ENCODE measurements at places on chromosomes 13 and 19.

DNA sequence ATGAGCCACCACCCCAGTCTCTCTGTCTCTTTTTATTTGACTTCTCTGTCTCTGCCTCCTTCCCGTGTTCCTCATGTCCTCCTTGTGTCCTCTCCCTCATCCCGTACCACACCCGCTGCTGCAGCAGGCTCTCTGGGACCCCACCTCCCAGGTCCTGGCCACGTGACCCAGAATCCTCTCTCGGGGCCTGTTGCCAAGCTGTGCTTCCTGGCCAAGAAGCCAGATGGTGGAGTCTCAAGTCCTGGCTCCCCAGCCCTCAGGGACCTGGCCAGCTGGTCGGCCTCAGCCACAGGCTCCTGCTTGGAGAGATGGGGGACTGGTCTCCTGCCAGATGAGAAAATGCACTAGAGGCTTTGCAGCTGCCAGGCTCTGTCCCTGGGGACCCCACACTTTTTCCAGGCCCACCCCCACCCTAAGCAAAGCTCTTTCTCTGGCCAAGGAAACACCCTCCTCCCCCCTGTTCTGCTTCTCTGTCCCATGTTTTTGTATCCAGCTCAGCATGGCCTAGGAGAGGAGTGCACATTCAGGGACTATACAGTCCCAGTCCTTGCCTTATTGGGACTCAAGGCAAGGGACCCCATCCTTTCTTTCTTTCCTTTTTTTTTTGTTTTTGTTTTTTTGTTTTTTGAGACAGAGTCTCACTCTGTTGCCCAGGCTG is 34.3 kb upstream of the SHKBP1 start:
- no peak for DNase-seq

DNA sequence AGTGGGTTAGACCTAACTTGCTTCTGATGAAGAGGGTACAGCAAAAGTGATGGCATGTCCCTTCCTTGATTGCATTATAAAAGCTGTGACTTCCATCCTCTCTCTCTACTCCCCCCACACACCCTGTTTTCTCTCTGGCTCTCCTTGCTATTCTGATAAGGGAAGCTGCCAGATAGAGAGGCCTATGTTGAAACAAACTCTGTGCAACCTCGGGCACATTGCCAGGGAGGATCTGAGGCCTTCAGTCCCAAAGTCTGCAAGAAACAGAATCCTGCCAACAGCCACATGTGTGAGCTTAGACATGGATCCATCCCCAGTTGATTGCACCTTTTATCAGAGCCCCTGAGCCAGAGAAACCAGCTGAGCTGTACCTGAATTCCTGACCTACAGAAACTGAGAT is 44.8 kb upstream of the ARGLU1 start:
- no peak for DNase-seq

DNA sequence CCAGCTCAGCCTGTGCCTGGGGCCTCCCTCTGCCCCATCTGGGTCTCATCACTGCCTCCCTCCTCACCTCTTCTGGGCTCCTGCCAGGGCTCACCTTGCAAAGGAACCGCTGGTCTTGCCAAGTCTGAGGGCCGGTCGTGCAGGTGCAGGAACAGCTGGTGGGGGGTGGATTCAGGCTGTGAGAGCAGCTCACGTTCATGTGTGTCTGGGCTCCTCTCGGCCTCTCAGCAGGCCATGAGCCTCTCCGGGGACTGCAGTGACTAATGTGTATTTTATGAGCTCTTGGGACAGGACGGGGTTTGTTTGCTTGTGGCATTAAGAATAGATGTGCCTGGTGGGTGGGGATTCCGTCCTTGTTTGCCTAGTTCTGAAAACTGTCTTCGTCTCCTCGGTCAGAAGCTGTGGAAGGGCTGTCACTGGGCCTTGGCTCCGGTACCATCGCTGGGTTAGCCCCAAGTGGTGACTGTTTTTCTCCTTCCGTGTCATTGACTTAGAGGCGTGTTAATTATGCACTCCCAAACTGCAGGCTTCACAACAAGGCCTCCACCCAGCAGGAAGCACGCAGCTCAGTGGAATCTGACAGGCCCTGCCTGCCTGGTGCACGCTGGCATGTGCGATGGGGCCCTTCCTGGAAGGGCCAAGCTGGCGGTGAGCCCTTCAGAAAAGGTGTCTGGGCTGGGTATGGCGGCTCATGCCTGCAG is 77.6 kb downstream of the KDM4B start:
- DNase-seq, result no peak

DNA sequence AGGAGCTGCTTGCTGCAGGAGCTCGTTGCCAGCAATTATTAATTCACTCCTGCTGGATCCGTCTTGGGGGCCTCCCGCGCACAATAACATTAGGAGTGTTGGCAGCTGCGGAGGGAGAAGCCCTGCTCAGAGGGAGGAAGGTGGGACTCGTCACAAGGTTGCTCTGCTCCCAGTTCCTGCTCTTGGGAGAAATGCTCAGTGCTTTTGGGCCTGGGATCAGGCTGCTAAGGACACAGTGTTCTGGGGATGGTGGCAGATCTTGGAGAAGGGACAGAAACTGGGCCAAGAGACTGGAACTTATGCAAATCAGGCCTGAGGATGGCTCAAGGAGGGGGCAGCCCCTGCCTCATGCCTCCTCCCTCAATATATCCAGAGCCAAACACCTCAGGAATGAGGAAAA is 78.9 kb upstream of the OLFM4 start:
- DNase-seq, result no peak

DNA sequence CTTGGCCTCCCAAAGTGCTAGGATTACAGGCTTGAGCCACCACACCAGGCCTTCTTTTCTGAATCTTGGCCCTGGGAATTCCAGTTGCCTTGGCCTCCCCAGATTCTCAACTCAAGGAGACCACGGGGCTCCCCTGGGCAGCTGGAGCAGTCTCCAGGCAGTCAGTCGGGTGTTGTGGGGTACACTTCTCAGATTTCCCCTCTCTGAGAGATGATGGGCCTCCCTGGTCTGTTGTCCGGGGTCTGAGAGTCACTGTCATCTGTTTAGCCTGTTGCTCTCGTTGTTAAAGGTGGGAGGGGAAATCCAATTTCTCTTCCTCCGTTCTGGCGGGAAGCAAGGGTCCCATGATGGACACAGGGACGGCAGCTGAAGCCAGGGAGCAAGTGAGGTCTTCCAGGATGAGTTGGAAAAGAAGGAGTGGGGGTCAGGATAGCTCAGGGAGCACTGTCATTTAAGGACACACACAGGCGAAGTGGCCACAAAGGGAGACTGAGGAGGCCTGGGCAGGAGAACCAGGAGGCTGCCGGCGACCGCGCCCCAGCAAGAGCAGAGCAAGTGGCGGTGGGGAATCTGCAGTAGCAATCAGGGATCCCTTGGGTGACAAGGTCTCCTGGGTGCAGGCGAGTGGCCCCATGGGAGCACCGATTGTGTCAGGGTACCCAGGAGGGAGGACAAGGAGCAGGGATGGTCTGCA is 15.7 kb downstream of the WTIP start:
- DNase-seq, result no peak

DNA sequence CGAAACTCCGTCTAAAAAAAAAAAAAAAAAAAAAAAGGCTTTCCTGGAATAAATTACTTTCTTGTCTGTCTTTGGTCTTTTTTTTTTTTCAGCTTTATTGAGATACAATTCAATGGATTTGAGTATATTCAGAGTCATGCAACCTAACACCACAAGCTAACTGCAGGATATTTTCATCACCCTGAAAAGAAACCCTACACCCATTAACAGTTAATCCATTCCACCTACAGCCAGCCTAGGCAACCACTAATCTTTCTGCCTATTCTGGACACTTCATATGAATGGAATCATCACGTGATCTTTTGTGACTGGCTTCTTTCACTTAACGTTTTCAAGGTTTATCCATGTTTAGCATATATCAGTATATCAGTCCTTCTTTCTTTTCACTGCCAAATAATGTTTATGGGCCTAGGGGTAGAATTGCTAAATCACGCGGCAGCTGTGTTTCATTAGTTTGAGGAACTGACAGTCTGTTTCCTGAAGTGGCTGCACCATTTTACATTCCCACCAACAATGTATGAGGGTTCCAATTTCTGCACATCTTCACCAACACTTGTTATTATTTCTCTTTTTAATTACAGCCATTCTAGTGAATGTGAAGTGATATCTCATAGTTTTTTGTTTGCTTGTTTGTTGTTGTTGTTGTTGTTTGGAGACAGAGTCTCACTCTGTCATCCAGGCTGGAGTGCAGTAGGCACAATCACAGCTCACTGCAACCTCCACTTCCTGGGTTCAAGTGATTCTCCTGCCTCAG is 19.9 kb downstream of the LRFN3 start:
- DNase-seq, result no peak

DNA sequence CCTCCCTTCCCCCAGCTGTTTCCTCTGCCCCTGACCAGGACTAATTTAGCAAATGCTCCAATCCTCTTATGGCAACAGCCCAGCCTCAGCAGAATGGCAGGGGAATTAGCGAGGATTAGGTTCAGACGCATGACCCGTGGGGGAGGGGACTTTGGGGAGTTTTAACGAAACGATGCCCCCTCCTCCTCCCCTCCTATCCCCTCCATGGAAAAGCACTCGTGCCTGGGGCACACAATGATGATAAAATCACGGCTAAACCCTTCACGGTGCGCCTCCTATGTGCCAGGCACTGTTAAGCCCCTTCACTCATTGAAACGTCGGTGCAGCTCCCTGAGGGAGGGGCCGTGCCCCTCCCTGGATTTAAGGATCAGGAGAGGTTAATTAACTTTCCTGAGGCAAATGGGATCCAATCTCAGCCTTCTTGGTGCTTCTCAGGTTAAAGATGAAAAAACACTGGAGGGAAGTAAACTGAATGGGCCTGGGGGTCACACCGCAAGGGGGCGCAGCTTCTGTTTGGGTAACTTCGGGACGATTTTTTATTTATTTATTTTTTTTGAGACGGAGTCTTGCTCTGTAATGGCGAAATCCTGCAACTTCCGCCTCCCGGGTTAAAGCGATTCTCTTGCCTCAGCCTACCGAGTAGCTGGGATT is 10.1 kb upstream of the TPRX2 start:
- DNase-seq, result no peak

GRCh38 chr19:55443824-55444480 is 852 bp upstream of the SHISA7 start:
- DNase-seq, result no peak

- no peak for DNase-seq
Measured at GRCh38 chr19:3024509-3024869, 4.6 kb downstream of the TLE2 start.

DNA sequence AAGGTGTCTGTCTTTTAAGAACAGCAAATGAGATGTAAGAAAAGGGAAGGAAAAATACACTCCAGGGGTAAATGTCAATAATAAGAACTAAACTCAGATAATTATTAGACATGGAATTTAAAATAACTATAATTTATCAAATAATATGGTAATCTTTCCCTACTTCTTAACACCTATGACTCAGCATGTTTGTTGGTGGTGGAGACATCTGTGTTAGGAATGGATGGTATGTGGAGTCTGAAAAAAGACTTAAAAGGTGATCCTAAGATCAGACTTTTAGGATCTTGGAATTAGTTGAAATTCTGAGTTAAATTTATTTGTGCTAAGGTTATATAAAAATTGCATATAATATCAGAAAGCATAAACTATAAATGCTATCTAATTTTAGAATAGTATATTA is 915.1 kb downstream of the SLITRK5 start:
- DNase-seq, result no peak

GRCh38 chr13:101127741-101128353 is 288.5 kb downstream of the NALCN start:
- peak; percentile 36 for DNase-seq

DNA sequence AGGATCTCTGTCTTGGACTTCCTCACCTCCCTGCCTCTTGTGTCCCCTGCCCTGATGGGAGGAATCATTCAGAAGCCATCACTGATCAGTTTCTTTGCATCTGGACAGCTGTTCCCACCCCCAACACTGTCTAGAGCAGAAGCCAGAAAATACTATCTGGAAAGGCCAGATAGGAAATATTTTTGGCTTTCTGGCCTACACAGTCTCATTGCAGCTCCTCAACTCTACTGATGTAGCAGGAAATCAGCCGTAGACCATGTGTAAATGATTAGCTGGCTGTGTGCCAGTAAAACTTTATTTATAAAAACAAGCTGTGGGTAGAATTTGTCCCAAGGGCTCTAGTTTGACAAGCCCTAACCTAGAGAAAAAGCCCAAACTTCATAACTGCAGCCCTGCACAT is 5.6 kb downstream of the SIGLEC7 start:
- no peak for DNase-seq

Data from CD4-positive, alpha-beta T cell treated with Interleukin-17A for 1 hour (primary cell).